ENCODE measurements at places on chromosomes 11 and 22.

DNA sequence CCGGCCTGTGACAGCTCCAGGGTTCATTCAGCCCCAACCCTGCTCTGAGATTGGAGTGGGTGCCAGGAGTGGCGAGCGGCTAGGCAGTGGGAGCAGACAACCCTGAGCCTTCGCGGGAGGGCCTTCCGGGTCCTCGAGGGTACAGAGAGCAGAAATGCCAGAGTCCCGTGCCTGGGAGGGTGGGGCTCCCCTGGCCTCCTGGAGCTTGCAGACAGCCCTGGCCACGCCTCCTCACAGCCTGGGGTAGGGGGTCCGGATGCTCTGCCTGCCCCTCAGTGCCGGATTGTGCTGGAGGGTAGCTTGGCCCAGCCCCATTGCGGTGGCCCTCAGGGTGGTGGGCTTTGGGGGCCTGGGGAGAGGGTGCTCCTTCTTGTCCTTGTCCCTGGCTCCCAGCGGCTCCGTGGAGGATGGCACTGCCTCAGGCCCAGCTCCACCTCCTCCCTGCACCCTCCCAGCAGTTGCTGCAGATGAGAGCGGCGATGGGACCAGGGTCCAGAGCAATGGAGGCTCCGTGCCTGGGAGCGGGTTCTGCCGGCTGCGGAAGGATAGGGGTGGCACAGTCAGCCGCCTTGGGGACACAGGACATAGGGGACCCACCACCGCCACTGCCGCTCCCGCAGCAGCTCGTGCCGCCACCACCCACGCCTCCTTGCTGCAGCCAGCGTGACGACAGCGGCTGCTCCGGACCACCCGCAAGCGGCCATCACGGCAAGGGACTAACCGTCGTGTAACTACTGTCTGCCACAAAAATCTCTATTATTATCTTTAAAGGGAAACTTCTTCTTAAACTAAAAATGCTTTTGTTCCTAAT lies 34.9 kb upstream of the OR10G7 start:
- DNase-seq, result no peak

DNA sequence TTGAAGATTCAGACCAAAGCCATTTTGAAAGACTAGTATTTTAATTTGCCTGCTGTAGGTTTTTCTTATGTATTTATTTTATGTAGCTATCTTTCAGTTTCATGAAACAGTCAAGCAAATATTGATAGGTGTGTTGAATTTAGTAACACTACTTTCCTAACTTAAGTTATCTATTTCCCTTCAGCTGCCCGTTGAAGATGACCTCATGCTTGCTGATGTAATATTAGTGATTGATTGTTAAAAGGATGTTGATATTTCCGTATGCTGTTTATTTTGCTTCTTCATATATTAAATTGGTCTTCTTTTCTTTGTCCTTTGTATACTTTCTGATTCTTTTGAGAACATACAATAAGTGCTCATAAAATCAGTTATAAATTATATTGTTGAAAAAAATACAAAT lies 86.8 kb upstream of the CHORDC1 start:
- no peak for DNase-seq

- DNase-seq, result no peak
These were observed at the start of gene GLB1L2 for GRCh38 chr11:134331354-134332188. Gene GLB1L2 (plus strand): TSS chr11:134331988. CDS start chr11:134332062, 74 bp downstream.

DNA sequence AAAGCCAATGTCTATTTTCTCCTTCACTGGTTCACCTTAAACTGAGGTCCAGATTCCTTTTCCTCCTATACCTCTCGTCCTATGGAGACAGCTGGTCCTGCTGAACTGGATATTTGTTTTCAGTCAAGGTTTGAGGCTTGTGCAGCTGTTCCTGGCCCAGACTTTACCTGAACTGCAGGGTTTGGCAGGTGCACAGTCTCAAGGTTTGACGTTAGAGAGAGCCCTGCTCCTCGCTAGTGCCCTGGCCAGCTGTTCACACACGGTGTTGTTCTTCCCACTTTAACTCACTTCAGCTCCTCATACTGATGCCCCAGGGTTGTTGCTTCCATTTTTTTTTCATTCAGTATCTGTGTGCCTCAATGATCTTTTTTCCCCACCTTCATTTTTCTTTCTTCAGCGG lies 74.0 kb upstream of the TTC12 start:
- no peak for DNase-seq

DNA sequence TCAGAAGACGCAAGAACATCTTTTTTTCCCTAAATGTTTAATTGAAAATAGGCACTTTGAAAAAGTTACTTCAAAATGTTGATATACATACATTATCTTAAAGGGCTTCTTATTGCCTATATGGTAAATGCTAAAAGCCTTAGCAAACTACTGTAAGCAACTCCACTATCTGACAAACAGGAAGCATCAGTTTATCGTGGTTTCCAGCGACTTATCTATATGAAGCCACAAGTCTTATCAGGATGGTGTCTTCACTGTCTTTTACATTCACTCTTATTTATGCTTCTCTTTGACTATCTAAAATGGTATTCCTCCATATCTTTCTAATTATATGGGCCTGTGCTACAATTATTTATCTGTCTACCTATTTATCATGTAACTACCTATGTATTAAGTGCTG lies 2091.9 kb downstream of the LRRC4C start:
- no peak for DNase-seq

DNA sequence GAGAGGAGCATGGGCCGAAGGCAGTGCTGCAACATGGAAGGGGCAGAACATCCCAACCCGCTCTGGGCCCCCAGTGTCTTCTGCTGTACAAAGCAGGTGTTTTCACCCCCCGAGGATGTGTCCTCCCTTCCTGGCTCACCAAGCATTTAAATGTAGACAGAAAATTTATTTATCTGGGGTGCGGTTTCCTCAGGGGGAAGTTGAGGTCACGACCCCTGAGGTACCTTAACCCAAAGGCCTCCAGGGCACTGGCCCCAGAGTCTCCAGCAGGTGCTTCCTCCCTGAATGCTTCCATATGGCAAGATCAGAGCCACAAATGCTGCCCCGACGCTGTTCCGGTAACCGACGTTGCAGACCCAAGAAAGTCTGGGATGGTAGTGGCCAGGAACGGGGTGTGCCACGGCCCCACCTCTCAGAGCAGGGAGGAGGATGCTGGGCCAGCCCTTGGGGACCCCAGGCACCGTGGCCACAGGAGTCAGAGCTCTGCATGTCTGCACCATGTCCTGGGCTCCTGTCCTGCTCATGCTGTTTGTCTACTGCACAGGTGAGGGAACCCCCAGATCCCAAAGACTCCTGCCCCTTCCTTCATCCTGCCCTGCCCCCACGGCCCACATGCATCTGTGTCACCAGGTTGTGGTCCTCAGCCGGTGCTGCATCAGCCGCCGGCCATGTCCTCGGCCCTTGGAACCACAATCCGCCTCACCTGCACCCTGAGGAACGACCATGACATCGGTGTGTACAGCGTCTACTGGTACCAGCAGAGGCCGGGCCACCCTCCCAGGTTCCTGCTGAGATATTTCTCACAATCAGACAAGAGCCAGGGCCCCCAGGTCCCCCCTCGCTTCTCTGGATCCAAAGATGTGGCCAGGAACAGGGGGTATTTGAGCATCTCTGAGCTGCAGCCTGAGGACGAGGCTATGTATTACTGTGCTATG lies at the start of gene VPREB1:
TSS of gene VPREB1 (plus strand) at position 471 of the 935 bp plus-strand sequence. CDS start at position 499, 28 bp downstream.
- no peak for DNase-seq

- no peak for DNase-seq
These were observed 52.4 kb downstream of the CELSR1 start for GRCh38 chr22:46484861-46485595.

DNA sequence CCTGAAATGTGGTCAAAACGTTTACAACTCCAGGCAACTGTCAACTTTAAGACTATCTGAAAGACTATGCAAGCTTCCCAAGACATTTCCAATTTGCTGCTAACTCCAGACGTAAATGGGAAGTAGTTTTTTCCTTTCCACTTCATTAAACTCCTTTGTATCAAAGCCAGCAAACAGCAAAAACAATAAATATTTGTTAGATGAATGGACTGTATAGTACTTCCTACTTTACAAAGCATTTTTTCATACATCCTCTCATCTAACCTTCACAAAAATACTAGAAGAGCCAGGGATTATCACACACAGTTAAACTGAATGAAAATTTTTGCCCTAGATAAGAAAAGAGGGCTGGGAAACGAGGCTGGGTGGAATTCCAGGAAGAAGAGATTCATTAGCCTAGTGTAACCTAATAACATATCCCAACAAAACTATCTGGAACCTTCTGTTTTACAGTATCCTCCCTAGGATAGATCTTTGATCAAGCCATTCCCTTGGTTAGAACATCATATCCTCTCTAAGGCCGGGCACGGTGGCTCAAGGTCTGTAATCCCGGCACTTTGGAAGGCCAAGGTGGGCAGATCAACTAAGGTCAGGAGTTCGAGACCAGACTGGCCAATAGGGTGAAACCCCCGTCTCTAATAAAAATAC lies 10.4 kb downstream of the NUP98 start:
- no peak for DNase-seq

DNA sequence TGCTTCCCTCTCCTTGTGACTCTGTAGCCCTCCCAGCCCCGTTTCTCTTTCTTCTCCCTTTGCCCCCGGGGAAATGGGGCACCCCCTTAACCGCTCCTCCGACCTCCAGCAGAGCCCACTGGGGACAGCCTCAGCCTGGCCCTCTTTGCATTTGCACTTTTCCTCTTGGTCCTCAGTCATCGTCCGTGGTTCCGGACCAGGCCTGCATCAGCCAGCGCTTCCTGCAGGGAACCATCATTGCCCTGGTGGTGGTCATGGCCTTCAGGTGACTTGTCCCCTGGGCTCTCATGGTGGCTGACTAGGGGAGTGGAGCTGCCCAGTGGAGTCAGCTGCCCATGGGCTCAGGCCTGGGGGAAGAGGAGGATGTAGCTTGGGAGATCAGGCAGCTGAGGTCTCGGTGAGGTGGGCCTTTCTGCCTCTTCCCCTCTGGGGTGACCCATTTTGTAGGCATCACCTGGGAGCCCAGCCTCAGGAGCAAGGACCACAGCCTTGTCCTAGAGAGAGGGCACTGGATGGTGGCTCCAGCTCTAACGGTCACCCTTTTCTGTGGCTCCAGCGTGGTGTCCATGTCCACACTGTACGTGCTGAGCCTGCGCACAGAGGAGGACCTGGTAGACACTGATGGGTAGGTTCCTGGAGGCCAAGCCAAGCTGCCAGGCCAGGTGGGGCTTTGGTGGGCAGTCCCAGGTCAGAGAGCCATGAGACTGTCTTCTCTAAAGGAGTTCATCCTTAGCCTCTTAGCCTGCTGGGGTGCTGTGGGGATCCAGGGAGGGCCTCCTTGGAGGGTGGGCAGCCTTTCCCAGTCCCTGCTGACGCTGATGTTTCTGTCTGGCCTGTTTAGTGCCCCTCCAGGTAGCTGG lies 12.5 kb downstream of the TMEM258 start:
- no peak for DNase-seq

GRCh38 chr11:106242718-106243415 lies 165.4 kb downstream of the AASDHPPT start:
- DNase-seq, result no peak

DNA sequence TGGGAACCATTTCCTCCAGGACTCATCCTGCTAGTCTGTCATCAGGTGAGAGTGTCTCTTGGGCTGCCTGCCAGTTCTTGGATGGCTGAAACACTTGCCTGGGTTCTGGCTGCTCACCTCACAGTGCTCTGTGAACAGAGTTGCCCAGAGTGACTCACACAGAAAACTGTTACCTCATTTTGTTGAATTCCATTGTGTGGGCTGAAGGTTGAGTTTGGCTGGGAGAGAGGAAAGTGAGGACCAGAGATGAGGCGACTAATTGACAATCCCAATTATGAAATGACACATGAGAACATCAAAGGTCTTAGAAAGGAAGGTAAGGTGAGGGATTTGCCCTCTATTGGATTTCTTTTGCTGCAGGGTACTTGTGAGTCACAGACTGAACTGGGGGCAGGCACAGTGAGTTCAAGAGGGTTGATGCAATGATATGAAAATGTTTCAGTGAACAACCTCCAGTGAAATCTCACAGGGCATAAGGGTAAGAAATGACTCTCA lies 20.2 kb upstream of the CALCB start:
- DNase-seq, result no peak

GRCh38 chr22:33000342-33001280 lies 57.6 kb downstream of the SYN3 start:
- DNase-seq, result no peak

DNA sequence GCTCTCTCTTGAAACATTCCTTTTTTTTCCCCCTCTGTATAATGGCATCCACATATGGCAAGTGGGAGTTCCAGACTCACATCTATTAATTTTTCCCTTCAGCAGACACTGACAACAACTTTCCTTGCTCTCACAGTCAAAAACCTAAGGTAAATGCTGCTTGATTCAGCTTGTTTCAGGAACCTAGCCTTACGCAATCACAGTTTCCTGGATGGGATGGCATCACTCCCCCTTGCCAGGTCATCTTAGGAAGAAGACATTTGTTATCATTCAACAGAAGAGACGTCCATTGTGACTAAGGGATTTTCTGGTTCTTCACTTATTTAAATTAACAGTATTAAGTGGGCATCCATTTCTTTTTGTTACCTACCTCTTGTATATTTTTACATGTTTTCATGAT lies 112.0 kb upstream of the PDGFD start:
- no peak for DNase-seq

DNA sequence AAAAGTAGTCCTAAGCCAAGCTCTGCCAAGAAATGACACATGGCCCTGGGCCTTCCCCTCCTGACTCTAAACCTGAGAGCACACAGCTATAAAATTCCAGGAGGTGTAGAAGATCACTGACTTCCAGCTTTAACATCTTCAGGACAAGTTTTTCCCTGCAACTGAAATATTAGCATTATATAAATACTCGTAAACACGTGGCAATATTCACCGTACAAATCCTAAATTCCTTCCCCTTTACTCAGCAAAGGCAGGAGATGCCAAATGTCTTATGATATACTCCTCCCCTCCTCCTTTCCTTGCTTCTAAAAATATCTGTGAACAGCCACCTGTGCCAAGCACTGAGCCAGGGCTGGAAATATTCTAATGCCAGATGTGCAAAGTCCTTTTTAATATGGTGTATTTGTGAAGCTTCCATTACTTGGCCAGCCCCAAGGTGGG lies 194.0 kb downstream of the LARGE1 start:
- no peak for DNase-seq

DNA sequence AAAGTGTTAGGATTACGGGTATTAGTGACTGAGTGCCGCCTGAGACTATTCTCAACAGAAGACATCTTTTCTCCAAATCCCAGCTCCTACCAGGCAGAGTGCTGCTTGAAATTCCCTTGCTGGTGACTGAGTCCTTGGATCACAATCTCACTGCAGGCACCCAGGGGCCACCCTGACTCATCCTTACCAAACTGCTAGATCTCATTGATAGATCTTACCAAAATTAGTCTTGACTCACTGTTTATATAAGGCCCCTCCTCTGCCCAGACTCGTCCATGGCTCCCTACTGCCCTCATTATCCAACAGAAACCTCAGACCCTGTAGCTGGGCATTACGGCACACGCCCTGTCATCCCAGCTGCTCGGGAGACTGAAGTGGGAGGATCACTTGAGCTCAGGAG lies 14.7 kb downstream of the TBC1D10A start:
- no peak for DNase-seq
